Mesothelial cell of epicardium (in vitro differentiated cells): ENCODE measurements at places on chromosomes 4 and X.

- DNase-seq, result no peak
Measured at GRCh38 chr4:52299120-52299519, 248.0 kb downstream of the SPATA18 start.

GRCh38 chr4:132557660-132558059 is 591.4 kb upstream of the PCDH10 start:
- DNase-seq, result no peak

- DNase-seq, result peak; percentile 61
Measured at GRCh38 chr4:156941940-156942548, 29.6 kb downstream of the PDGFC start.

GRCh38 chr4:102584091-102584490 is 82.9 kb downstream of the NFKB1 start:
- no peak for DNase-seq

GRCh38 chr4:55615008-55615407 is 21.1 kb downstream of the NMU start:
- no peak for DNase-seq

- no peak for DNase-seq
Measured at GRCh38 chrX:48665991-48666390, 17.6 kb upstream of the WAS start.

DNA sequence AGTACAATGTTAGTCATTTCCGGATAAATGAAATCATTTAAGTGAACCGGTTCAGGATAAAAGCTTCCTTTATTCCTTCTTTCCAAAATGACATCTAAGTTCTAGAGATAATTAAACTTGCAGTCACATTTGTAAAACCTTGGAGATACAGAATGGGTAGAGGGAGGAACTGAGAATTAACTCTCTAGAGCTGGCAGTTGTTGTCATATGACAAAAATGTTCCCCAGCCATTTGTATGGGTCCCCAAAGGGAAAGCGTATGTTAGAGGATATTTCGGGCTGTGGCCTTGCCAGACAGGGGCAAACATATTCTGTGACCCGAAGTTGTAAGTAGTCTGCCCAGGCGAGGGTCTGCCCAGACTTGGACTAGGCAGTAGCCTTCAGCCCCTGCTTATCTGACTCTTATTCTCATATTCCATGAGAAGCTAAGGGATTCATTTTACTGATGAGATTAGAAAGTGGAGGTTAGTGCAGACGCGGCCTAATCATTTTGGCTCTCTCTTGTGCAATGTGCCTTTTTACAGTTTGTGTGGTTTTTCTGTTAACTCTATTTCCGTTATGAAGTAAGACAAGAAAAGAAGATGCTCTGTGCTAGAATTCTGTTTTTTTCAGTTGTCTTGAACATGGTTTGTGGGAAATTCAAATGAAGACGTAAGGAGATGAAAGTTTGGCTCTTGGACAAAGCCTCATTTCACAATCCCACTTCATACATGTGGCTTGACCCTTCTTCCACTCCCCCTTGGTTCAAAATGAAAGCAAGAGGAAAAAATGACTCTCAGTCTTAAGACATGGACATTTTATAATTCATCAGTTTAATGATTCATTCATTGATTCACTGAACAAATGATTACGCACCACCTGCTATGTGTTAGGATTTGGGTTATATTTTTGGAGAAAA is 2394.2 kb upstream of the AGA start:
- DNase-seq, result no peak

DNA sequence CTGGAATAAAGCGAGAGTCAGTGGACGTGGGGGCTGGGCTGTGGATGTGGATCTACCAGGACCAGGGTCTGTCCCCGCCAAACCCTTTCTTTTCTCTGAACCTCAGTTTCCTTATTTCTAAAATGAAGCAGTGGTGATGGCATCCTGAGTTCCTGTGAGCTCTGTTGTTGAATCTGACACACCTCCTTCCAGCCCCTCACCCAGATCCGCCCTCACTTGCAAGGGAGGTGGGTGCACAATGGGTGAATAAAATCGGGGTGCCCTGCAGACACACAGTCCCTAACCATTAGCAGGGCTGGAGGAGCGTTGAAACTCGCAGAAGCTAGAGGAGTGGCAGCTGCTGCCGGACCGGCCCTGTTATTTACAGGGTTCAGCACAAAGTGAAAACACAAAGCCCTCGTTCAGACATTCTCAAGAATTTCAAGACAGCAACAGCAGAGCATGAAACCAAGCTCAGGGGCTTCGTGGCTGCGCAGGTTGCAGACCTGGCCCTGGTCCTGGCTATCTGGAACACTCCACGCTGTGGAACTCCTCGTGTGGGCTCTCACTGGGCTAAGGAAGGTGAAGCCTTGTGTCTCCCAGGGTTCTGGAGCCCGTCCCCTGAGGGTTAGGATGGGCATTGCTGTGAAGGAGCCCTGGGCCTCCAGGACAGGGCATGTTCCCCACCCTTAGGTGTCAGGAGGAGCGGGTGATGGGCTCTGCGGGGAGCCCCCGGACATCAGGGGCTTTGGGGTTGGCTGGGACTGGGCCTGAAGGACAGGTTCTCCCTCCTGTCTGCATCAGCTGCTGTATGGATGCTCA is 42.9 kb downstream of the PSAPL1 start:
- peak; percentile 35 for DNase-seq

- DNase-seq, result no peak
Measured at GRCh38 chr4:145954924-145955339, 16.3 kb upstream of the ZNF827 start.

GRCh38 chrX:149043401-149043800 is 461.7 kb downstream of the IDS start:
- DNase-seq, result no peak

DNA sequence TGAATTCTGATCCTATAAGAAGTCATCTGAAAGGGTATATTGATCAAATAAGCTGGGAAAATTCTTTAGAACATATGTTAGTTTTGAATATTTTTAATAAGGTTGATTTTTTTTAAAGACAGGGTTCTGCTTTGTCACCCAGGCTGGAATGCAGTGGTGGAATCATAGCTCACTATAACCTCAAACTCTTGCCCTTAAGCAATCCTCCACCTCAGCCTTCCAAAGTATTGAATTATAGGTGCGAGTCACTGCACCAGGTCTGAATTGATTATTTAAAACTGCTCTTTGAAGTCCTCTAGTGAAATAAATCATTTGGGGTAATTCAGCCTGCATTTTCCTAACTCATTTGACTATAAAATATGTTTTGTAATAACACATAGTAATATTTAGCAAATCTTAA is 812.3 kb downstream of the PDHA2 start:
- no peak for DNase-seq

DNA sequence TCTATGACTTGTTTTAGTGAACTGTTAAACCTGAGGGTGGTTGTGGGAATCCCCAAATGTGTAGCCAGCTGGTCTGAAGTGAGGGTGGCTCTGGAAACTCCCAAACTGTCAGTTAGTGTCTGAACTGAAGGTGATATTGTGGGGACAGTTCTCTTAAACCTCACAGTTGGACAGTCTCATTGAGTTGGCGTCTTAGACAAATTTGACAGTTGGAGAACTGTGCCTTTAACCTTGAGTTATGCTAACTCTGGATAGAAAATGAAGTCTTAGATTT is 20.7 kb upstream of the CTSO start:
- no peak for DNase-seq

GRCh38 chr4:158816955-158817354 is 48.1 kb downstream of the FNIP2 start:
- DNase-seq, result no peak

DNA sequence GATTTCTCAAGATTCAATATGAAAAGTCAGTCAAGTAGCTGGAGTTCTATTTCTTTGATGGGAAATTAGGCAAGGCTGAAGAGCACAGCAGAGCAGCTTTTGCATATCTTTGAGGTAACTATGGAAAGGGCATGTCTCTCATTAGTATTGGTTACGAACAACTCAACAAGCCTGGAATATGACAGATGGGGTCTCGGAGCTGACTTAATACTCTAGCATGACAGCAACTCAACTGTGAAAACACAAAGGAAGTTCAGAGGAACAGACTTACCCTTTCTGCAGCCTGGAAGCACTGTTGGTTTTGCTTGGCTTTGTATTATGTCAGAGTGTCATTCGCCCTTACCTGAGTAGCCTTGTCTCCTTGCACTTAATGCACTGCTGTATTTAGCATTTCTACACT is 79.9 kb upstream of the AADAT start:
- DNase-seq, result no peak

DNA sequence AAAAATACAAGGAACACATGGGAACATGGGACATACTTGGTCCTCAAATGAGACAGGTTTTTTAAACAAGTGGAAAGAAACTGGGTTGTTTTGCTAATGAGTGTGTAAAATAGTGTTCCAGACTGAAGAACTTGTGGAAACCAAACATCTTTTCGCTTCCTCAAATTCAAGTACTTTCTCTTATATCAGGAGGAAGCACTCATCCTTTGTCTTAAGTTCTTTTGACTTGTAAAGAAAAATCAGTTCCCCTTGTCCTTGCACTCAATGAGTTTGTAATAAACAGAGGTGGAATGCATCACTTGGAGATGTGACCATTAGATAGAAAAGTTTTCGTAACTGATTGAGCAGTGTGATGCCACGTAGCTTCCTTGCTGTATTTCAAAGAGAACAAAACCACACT is 101.1 kb downstream of the PHOX2B start:
- DNase-seq, result no peak

GRCh38 chr4:33724685-33725084 is 2519.6 kb downstream of the ARAP2 start:
- DNase-seq, result no peak

- no peak for DNase-seq
Measured at GRCh38 chrX:114599305-114599704, 15.4 kb downstream of the HTR2C start.

- no peak for DNase-seq
Measured at GRCh38 chr4:56215901-56216300, 171.4 kb downstream of the AASDH start.

DNA sequence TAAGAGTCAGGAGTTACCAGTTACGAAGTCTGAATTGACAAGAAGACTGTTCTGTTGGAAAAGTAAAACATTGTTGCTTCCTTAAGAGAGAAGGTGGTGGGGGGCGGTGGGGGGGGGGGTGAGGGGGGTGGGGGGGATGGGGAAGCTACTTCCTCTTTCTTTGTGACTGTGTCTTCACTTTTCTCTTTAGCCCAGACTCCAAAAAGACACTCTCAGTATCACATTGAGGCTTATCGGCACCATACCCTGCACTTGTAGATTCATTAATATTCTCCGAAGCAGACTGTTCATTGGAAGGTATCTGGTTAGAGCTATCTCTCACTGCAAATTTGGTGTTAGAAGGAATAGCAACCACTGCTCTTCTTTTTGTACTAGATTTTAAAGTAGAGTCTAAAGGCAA is 94.5 kb upstream of the IL13RA1 start:
- DNase-seq, result no peak

- no peak for DNase-seq
Measured at GRCh38 chr4:4759232-4759631, 100.2 kb upstream of the MSX1 start.

GRCh38 chrX:110046971-110047370 is 44.1 kb downstream of the TMEM164 start:
- no peak for DNase-seq

DNA sequence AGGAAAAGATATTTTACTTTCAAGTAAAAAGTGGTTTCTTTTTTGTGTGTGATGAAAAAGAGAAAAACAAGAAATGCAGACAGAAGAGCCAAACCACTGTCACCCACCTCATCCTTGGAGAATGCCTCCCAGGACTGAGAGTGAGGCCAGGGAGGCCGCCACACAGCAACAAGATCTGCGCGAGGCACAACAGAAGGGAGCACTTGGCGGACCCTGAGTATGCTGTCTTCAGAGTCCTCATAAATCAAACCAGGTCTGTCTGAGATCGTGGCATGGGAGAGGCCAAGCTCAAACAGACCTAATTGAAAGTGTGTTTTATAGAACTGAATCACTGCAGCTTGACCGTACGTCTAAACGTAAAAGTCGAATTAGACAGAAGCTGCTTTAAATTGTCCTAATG is 134.3 kb upstream of the VCX2 start:
- no peak for DNase-seq

DNA sequence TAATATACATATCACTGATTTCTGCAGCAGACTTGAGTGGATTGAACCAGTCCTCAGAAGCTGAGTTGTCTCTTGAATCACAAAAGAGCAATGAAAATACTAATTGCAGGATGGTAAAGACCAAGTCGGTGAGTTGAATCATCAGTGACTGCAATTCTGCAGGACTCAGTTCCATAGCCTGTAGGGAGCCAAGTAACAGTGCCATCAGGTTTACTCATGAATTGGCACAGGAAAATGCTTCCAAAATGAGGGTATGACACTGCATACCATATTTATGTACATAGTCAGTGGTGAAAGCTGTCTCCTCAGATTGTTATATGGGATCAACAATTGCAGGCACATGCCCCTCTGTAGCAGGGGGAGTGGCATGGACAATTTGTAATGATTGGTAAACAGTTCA is 192.8 kb downstream of the CCNG2 start:
- DNase-seq, result no peak

GRCh38 chr4:109801099-109801789 is 555 bp downstream of the CFI start:
- no peak for DNase-seq

- no peak for DNase-seq
Measured at GRCh38 chrX:68696267-68696990, 49.0 kb downstream of the STARD8 start.

DNA sequence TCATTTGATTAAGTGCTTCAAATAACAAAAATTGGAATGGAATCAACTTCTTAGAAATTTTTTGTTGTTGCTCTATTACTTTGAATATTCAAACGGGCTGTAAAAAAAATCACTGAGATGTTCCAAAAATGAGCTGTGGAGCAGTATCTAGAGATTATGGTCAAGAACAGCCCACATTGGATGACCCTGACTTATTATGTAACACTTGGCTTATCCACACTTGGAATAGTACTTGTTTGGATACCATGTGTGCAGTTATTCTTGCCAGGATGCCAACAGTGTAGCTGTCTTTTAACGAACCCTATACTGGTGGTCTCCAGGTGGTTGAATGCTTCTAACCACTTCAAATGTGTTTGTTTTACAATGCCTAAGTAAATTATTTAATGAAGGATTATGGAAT is 64.9 kb upstream of the CAMK2D start:
- no peak for DNase-seq

GRCh38 chr4:52572936-52573485 is 86.1 kb downstream of the USP46 start:
- no peak for DNase-seq
